Aorta (tissue), 5 donors: ENCODE measurements at places on chromosomes 4 and X. TPM values are rescaled to one million over a fixed set of nuclear protein-coding genes. Genes with fewer than 3 reads are reported as not detected.

DNA sequence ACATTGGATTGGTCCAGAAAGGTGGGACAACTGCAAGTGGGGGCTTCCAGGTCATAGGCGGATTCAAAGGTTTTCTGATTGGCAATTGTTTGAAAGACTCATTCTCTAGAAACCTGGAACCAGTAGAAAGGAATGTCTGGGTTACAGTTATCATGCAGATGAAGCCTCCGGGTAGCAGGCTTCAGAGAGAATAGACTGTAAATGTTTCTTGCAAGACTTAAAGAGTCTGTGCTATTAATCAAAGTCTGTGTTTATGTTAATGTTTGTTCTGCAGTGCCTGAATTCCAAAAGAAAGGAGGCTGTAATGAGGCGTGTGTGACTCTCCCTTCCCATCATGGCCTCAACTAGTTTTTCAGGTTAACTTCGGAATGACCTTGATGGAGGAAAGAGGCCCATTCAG is 43.9 kb upstream of the GC start:
- DNase-seq, result no peak

Gene NUDT11
- total RNA-seq, result 1.4 TPM

Gene MAGED4B
- 2.7 TPM for total RNA-seq

DNA sequence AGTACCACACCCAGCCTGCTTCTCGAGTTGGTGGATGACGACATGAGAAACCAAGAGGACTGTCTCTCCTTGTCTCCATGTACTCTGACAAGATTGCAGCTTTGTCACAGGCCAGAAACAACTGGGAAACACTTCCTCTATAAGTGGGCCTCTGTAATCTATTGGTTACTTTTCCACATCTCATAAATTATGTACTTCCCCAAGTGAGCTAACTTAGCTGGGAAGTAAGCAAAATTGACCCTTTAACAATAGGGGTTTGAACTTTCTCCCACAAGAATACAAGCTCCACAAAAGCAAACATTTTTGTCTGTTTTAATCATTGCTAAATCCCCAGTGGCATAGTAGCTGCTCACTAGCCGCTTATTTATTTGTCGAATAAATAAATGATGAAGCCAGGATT is 14.1 kb upstream of the USO1 start:
- no peak for DNase-seq

- DNase-seq, result peak; percentile 22
These were observed 2.9 kb downstream of the CNGA2 start for GRCh38 chrX:151737494-151737893.

DNA sequence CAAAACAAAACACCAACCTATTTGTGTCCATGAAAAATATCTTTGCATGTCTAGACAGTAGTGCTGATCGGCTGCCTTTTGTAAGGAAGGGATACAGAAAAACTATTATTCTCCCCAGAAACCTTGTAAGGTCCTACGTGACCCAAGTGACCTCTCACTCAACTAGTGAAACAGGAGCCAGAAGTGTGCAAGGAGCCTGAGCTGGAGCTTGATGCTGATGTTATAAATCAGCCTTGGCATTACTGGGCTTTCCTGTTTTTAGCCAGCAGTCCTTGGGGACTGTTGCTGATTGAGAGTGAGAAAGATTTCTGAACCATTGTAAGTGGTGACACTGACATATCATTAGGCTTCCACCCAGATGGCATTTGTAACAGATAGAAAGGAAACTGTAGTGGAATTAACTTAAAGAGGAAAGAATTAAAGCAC is 100.8 kb upstream of the LIMCH1 start:
- DNase-seq, result no peak

DNA sequence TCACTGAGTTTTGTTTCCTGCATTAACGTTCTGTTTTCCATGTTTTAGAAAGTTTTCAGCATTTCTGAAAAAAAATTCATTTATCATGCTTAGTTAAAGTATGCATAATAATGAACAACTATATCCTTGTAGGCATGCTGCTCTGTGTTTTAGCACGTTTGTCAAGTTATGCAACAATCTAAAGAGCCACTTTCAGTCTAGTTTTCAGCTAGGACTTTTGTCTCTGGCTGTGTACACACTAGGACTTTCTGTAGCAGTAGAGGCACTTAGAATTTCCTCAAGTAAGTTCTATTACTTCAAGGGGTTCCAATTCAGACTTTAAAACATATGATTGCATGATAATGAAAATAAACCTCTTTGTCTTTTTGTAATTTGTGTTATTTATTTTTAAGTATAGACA is 12.4 kb downstream of the DCAF8L1 start:
- no peak for DNase-seq

DNA sequence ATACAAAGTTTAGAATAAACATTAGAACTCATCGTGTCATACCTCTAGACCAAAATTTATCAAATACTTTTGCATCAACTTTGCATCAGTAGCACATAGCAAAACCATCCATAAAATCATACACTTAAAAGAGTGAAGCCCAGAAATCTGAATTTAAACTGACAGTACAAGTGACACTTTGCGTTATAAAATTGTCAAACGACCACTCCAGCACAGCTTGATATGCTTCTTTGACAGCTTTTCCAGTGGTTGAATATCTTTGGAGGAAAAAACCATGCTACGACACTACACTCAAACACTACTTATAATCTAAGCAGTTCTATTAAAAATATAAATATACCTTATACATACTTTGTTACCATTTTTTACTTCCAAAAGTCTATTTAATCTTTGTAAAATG is 1644.4 kb downstream of the STIM2 start:
- DNase-seq, result no peak

DNA sequence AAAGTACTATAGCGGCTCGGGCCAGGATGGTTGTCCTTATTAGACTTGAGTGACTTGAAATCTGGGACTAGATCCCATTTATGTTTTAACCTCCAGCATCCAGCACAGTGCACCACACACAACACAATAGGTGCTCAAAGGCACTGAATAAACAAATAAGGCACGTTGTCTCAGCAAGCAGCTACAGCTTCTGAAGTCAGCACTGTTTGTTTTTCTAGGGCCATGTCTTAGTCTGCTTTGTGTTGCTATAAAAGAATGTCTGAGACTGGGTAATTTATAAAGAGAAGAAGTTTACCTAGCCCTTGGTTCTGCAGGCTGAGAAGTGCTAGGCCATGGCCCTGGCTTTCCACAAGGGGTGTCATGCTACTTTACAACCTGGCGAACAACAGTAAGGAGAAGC is 102.1 kb upstream of the LNX1 start:
- DNase-seq, result no peak

GRCh38 chrX:12989461-12989860 is 14.6 kb downstream of the TMSB4X start:
- no peak for DNase-seq

DNA sequence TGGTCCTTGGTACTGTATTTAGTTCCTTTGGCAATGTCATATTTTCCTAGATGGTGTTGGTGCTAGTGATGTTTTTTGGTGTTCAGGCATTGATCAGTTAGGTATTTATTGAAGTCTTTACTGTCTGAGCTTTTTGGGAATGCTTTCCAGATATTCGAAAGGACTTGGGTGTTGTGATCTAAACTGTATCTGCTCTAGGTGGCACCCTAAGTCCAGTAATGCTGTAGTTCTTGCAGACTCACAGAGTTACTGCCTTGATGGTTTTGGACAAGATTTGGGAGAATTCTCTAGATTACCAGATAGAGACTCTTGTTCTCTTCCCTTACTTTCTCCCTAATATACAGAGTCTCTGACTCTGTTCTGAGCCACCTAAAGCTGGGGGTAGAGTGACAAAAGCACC is 513.6 kb upstream of the PITX2 start:
- no peak for DNase-seq

- DNase-seq, result no peak
These were observed 24.3 kb upstream of the GLRA2 start for GRCh38 chrX:14504960-14505538.

DNA sequence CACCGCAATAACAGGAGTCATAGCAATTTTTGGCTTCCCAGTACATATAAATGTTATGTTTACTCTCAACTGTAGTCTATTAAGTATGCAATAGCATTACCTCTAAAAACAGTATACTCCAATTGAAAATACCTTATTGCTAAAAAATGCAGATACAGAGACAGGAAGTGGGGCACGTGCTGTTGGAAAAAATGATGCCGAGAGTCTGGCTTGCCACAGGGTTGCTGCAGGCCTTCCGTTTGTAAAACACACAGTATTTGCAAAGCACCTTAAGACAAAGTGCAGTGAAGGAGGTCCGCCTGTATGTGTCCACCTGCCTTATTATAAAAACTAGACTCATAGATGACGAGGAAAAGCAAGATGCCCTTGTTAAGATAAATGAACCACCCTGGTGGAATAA is 23.5 kb downstream of the CD99 start:
- peak; percentile 7 for DNase-seq

Gene SOD3
- total RNA-seq, result 356 TPM

DNA sequence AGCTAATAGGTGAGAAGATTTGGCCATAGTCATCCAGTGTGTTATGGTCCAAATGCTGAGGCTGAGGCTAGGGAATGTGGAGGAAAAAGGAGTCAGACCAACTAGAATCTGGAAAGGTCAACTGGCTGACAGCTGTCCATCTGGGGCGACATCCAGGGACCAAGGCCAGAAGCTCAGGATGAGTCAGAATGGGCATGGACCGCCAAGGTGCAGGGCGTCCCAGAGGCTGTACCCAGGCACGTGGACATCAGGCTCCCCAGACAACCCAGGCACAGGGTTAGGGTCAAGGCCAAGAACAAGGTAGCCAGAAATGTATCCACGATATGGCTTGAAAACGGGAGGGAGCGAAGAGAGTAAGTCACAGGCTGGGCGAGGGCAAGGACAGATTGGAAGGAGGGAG is 26.1 kb upstream of the PTTG2 start:
- no peak for DNase-seq

- DNase-seq, result no peak
These were observed 76.8 kb upstream of the RBMXL3 start for GRCh38 chrX:115112411-115112810.

DNA sequence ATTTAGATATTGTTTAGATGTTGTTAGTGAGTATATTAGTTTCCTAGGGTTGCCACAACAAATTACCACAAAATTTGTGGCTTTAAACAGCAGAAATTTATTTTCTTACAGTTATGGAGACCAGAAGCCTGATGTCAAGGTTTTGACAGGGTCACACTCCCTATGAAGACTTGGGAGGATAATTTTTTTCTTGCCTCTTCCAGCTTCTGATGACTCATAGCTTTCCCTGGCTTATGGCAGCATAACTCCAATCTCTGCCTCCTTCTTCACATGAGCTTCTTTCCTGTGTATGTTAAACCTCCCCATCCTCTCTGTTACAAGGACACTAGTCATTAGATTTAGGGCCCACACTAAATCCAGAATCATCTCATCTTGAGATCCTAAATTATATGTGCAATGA is 20.9 kb upstream of the RAB40A start:
- no peak for DNase-seq

- no peak for DNase-seq
These were observed 880.1 kb upstream of the INTU start for GRCh38 chr4:126752702-126753101.

DNA sequence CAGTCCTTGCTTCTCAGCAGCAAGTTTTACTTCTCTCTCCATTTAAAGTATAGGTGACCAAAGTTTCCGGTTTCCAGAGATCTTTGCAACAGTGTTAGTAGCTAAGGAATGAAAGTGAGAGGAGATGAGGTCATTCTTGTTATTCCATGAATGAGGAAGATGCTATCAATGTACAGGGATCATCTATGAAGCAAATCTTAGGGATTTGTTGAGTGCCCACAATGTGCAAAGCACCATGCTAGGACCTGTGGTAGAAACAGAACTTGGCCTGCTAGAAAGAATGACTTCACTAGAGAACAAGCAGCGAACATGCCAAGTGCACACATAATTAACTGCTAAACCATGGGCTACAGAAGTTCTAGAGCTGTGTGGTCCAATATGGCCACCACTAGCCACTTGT is 112.5 kb downstream of the MID1 start:
- no peak for DNase-seq

DNA sequence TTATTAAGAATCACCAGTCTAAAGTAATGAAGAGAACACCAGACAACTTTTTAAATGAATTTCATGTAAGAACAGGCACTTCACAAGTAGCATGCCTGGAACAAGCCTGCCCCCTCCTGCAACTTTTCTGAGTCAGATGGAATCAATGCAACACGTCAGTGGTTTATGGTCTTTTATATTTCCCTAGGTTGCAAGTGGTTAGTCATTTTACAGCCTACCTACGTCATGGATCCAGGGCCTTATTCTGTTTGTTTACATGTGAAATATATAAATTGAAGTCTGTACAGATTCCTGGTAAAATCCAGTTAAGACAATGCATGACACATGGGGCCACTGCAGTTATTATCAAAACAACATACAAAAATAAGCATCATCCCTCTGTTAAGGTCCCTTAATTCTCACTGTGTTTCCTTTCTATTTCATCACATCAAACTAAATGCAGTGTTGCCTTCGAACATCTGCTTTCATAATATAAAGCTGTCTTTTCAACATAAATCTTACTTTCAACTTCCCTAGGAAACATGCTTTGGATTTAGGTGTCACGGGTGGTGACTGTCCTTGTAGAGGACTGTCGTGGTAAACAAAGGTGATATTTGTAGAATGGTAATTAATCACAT is 309.3 kb downstream of the FRMPD4 start:
- no peak for DNase-seq

Gene GAGE10
- total RNA-seq, result not detected

GRCh38 chrX:155071694-155072280 is 479 bp downstream of the BRCC3 start:
- no peak for DNase-seq

DNA sequence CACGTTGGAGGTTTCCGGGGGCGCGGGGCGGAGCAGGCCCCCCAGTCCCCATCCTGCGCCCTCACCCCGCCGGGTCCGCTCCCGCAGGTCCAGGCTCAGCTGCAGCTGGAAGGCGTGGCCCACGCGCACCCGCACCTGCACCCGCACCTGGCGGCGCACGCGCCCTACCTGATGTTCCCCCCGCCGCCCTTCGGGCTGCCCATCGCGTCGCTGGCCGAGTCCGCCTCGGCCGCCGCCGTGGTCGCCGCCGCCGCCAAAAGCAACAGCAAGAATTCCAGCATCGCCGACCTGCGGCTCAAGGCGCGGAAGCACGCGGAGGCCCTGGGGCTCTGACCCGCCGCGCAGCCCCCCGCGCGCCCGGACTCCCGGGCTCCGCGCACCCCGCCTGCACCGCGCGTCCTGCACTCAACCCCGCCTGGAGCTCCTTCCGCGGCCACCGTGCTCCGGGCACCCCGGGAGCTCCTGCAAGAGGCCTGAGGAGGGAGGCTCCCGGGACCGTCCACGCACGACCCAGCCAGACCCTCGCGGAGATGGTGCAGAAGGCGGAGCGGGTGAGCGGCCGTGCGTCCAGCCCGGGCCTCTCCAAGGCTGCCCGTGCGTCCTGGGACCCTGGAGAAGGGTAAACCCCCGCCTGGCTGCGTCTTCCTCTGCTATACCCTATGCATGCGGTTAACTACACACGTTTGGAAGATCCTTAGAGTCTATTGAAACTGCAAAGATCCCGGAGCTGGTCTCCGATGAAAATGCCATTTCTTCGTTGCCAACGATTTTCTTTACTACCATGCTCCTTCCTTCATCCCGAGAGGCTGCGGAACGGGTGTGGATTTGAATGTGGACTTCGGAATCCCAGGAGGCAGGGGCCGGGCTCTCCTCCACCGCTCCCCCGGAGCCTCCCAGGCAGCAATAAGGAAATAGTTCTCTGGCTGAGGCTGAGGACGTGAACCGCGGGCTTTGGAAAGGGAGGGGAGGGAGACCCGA is 14.0 kb downstream of the SHOX start:
- peak; percentile 62 for DNase-seq
